Fibroblast of skin of right biceps (primary cell): ENCODE measurements at places on chromosomes 3 and 15.

- no peak for DNase-seq
Observed at GRCh38 chr3:61733876-61734275, 172.5 kb downstream of the PTPRG start.

- no peak for DNase-seq
Observed at GRCh38 chr15:46751303-46751702, 966.0 kb upstream of the SEMA6D start.

- no peak for DNase-seq
Observed at GRCh38 chr15:68177742-68178141, 27.4 kb downstream of the CALML4 start.

DNA sequence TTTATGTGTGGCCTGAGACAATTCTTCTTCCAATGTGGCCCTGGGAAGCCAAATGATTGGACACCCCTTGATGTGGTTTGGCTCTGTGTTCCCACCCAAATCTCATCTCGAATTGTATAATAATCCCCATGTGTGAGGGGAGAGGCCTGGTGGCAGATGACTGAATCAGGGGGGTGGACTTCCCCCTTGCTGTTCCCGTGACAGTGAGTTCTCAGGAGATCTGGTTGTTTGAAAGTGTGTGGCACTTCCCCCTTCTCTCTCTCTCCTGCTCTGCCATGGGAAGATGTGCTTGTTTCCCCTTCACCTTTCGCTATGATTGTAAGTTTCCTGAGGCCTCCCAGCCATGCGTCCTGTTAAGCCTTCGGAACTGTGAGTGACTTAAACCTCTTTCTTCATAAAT lies 60.1 kb upstream of the PARL start:
- no peak for DNase-seq

DNA sequence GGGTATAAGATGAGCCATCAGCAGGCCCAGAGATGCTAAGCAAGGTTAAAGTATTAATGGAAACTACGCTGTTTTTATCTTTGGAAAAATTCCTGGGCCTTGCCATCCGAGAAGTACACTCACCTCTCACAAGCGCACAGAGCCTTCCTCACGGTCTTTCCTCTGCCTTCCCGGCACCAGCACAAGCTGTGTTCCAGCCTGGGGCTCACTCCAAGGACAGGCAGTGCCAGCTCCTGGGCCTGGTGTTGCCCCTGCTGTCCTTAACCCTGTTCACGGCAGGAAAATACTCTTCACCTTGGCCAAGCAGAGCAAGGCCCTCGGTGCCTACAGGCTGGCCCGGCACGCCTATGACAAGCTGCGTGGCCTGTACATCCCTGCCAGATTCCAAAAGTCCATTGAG lies 14.3 kb upstream of the RHO start:
- no peak for DNase-seq

DNA sequence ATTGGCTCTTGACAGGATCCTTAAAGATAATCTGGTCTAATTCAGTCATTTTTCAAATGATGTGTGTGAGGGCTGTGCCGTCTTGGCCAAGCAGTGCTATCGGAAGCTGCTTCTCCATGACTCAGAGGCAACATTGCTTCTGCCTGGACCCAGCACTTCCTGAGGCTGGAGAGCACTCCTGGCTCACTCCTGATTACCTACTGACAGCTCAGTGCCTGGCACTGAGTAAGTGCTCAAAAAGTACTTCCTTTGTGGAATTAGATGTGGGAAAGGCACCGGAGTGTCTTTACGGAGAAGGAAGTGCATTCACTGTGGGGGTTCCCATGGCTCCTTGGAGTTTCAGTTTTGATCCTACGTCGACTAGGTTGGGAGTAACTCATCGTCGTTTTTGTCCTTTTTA lies 86.9 kb upstream of the UBE3A start:
- no peak for DNase-seq

DNA sequence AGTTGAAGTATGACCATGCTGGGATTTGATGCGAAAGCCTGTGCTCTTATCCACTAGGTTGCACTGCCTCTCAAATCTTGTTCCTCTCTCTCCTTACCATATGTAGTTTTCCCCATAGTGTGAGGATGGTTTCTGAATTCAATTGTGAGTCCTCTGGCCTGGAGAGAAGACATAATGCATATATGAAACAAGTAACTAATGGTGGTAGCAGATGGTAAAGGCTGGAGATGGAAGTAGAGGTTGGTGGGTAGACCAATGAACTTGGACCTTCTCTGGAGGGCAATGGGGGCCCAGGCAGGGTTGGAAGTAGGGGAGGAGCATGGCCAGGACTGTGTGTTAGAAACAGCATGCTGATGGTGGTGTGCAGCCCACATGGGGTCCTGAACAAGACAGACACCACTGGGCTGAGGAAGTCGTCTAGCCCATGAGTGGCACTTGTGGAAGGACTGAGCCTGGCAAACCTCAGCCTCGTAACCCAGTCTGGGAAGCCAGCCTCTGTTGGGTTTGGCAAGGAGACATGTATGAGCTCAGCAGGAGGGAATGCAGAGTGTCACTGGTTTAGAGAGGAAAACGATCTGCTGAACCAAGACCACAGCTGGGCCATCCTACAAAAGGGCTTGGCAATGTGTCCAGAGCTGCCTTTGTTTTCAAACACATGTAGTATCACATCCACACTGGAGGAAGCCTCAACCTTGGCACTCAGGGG lies 18.5 kb upstream of the LMCD1 start:
- DNase-seq = peak; percentile 97

GRCh38 chr3:130968221-130968620 lies 58.4 kb downstream of the ASTE1 start:
- peak; percentile 69 for DNase-seq

GRCh38 chr3:56469141-56469540 lies 874 bp upstream of the ERC2 start:
- DNase-seq = peak; percentile 3

DNA sequence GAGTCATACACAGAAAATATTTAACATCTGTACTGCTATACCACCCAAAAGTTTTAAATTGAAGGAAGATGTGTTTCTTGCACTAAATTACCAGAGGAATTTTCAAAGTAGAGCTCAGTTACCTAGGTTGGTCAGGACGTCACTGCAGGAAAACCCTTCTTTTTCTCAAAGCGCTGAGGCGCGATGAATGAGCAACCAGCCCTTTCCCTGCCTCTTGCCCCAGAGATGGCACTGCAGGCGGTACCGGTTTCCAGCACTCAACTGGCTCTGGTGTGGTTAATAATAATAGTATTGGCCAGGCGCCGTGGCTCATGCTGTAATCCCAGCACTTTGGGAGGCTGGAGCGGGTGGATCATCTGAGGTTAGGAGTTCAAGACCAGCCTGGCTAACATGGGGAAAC lies 49.3 kb downstream of the HES1 start:
- no peak for DNase-seq

GRCh38 chr15:100318880-100319279 lies 22.9 kb downstream of the ADAMTS17 start:
- DNase-seq = no peak

DNA sequence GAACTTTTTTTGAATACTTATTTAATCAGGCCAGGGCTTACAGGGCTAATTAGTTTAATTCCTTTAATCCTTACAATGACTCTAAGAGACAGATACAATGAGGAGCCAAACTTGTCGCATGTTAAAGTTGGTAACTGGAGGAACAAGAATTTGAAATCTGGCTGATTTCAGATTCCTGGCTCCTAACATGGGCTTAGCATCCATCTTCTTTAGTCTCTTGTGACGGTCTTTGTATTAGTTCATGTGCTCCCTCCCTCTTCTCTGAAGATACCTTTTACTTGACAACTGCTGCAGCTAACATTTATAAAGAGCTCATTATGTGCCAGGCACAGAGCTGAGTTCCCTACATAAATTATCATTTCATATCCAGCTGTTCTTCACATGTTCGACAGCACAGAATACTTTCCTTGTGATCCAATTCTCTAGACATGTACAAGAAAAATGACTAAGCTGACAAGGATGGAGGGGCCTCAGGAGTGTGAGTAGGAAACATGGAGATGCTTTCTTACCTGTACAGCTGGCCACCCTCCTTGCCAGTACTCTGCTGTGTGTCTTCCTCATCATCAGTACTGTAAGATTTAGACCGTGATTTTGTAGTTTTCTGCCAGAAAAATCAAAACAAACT lies 206.8 kb upstream of the STRIT1 start:
- peak; percentile 20 for DNase-seq

DNA sequence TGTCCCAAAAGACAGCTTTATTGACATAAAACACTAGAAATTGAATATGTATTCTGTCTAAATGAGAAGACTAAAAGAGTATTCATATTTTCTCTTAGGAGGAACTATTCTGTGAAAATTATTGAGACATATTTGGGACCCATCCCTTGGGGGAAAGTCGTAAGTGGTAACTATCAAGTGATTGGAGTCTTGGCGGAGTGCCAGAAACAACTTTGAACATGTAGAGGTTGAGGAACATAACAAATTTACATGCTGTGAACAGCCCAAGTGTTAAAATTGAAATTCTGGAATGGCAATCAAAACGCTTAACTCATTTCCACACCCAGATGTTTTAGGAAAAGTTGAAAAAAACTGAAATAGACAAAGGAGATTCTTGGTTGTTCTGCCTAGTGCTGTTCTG lies 1034.6 kb downstream of the NSUN3 start:
- no peak for DNase-seq

- DNase-seq = peak; percentile 62
Observed at GRCh38 chr3:194206320-194206719, 70.4 kb downstream of the HES1 start.

DNA sequence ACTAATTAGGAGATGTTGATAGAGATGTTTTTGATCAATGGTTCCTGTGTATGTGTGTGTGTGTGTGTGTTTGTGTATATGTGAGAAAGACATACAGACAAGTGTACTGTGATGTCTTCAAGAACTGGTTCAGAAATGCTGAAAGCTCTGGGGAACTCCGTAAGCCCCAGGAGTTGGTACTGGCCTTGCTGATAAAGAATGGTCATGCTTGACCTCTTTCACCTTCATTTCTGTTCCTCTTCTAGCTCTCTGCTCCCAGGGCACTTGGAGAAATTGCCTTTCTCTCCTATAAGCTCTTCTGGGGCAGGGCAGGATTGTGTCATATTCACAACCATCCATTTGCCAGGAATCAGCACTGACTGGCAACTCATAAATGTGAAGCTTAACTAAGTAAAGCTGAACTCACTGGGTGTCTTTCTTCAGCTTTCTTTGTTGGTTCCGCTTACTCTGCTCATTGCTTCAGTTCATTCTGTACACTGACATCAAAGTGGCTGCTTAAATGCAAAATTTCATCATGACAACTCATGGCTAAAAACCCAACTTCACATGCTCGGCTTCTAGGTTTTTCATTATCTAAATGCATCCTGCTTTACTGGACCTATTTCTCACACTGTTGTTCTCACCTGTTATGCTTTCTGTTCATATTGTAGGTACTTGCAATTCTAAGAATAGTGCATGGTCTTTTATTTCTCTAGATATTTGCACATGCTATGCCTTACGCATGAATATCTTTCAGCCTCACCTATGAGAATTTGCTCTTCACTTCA lies 162.1 kb upstream of the LYSMD4 start:
- DNase-seq = no peak

- no peak for DNase-seq
Observed at GRCh38 chr15:84834229-84834955, 17.2 kb downstream of the ALPK3 start.

GRCh38 chr3:48067271-48067670 lies 51.1 kb upstream of the MAP4 start:
- no peak for DNase-seq
